ENCODE measurements at places on chromosomes 12 and 14.

DNA sequence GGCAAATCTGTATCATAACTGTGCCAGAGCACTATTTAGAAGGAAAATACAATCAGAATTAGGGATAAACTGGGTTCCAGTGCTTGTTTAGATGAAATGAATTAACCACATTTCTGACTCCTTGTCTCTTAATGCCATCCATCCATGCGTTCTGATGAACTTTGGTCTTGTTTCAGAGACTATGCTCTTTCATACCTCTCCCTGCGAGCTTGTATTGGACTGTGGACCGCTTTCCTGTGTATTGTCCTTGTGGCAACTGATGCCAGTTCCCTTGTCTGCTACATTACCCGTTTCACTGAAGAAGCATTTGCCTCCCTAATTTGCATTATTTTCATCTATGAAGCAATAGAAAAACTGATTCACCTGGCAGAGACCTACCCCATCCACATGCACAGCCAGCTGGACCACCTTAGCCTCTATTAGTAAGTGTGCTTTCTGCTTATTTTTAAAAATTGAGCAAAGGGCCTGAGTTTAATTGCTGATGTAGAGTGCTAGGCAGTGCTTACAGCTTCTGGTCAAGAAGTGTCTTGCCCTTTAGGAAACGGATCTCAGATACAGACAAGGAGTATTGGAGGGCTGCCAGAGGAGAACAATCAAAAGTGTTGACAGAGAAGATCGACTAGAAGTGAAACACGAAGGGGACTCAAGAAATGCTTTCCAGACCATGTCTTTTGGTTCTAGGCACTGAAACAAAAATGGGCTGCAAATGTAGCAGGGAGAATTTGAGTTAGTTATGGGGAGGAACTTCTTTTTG, 46.7 kb downstream of the SLC4A8 start:
- DNase-seq: no peak

- no peak for DNase-seq
These were observed 2.7 kb downstream of the ARID2 start for GRCh38 chr12:45732250-45732649.

DNA sequence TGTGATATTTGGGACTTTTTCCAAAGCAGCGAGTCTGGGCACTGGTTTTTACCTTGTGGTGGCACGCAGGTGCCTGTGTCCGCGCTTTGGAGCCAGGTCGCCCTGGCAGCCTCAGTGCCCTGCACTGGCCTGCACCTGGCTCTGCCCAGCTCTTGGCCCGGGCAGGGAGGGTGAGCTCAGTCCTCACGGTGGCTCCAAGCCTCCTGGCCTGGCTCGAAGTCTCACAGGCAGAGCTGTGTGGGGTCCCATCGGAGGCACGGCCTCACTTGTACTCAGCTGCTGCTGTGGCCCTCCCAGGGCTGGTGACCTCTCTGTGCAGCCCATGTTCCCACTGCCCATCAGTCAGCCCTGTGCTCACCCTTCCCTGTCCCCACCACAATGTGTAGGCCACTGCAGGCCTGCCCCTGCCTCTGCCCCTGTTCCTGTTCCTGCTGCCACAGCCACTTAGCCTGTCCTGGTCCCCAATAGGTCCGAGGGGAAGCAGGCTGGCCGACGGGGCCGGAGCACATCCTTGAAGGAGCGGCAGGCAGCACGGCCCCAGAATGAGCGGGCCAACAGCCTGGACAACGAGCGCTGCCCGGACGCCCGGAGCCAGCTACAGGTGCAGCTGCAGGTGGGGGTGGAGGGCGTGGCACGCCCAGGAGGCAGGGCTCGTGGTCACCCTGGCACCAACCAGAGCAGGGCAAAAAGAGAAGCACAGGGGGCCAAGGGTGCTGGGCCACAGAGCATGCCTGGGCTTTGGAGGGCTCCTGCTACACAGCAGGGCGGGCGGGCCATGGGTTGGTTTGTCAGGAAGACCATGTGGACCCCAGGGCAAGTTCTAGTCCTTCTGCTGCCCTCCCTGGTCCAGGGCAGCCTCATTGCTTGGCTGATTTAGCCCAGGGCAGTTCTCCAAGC, 16.6 kb upstream of the TEX22 start:
- DNase-seq: no peak

DNA sequence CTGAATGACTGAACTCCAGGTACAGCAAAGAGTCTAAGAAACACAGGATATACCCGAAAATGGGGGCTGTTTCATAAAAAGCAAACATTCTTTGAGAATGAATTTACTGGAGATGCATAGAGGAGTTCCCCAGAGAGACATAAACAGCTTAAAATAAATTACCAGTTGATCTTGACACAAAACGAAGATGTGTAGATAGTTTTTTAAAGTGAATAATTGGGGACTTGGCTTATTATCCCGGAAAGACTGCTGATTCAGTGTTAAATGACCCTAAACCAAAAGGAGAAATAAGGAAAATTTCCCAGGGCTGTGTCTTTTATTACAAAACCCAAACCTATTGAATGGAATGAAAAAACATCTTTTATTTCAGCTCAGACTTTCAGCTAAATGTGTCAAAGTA, 1052.8 kb upstream of the TMEM132C start:
- DNase-seq: no peak

DNA sequence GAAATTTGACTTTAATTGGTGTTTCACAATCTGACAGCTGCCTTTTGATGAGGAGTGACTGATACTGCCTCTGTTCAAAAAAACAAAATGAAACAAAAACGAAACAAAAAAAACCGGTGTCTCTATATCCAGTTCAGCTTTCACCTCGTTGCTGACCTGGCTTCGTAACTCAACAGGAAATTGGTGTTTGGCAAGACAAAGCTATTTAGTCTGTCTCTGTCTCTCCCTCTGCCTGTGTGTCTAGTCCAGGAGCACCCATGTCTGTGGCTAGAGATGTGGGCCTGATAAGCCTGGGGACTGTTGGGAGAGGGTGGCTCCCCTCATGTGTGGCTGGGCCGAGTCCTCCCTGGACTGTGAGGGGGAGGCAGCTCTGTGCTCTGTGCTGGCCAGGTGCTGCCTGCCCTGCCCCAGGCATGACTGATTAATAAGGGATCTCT, 11.3 kb downstream of the CACNA1C start:
- DNase-seq: no peak

DNA sequence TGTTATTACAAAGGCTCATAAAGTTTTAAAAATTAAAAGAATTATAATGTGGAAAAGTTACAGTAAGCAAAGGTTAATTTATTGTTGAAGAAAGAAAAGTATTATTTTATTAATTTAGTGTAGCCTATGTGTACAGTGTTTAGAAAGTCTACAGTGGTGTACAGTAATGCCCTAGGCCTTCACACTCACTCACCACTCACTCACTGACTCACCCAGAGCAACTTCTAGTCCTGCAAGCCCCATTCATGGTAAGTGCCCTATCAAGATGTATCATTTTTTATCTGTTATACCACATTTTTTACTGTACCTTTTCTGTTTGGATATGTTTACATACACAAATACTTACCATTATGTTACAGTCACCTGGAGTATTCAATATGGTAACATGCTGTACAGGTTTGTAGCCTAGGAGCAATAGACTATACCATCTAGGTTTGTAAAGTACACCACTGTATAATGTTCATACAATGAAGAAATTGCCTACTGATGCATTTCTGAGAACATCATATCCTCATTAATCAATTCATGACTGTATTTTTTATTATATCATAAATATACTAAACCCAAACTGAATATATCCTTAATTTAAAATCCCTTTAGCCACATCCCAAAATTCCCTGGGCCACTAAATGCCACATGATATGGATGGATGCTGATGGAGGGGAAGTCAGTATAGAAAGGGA, 43.6 kb upstream of the NID2 start:
- no peak for DNase-seq

- DNase-seq: no peak
These were observed 133.0 kb downstream of the KIF26A start for GRCh38 chr14:104271391-104271790.

DNA sequence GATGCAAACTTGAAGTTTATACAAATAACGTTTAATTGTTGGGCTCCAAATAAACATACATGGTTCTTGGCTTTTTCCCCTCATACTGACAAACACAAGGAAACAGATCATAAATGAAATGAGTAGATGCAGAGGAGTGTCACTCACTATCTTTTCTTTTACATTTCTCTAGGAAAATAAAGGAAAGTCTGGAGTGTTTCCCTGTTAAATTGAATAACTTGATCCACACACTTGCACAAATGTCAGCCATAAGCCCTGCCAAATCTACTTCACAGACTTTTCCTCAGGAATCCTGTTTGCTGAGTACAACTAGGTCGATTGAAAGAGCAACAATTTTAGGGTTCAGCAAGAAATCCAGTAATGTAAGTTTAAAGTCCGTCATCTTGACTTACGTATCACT, 175.3 kb downstream of the PLCZ1 start:
- no peak for DNase-seq

DNA sequence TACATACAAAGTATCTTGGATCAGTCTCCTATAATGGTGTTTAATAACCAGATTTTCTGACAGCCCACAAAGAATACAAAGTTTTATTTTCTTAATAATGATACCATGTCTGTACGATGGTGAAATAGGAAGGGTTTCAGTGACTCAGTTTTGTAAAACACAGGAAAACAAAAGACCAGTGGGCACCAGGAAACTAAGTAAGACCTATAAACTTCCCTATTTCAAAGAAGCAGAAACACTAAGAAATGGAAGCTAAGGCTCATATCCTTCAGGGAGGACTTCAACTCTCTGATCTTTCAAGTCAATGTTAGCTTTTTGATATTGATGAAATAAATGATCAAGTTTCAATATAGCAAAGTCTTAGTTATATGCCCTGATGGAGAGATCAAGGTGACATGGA, 196.0 kb downstream of the DUSP6 start:
- no peak for DNase-seq

DNA sequence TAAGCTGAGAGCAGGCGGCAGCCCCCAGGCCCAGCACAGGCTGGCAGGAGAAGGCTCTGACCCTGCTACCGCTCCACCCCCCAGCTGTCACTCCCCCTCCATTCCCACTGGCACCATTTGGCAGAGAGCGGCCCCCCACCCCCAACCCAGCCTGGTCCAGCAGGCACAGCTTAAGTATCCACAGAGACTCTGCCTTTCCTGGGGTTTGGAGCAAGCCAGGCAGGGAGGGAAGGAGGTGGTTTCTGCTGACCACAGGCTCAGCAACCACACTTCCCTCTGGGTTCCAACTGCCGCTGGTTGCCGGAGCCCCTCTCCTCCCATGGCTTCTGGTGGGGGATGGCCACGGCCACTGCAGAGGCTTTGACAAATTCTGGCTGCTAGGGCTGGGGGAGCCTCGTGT, 30.5 kb upstream of the CCND2 start:
- no peak for DNase-seq

DNA sequence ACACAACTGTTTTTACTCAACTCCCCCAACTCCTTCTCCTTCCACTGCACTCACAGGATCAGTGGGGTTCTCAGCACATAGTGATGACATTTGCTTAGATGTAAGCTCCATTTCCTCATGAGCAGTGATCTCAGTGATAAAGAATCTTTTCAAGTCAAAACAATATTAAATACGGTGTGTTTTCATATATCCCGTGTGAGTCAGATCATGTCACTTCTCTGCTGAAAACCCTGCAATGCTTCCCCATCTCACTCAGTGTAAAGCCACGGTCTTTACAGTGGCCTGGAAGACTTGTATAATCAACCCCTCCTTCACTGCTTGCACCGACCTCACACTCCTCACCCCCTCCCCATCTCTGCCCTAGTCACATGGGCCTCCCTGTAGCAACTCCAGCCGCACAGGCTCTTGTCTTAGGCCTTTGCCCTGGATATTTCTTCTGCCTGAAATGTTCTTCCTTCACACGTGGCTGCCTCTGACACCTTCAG, 149.7 kb upstream of the ARHGAP5 start:
- peak; percentile 84 for DNase-seq

GRCh38 chr12:43095669-43096280, 456.2 kb downstream of the ADAMTS20 start:
- no peak for DNase-seq

GRCh38 chr12:31308116-31308515, 17.8 kb downstream of the SINHCAF start:
- DNase-seq: no peak

GRCh38 chr14:67666750-67667449, 7.5 kb downstream of the VTI1B start:
- DNase-seq: no peak

- no peak for DNase-seq
These were observed 51.3 kb downstream of the LRCOL1 start for GRCh38 chr12:132558861-132559623.

DNA sequence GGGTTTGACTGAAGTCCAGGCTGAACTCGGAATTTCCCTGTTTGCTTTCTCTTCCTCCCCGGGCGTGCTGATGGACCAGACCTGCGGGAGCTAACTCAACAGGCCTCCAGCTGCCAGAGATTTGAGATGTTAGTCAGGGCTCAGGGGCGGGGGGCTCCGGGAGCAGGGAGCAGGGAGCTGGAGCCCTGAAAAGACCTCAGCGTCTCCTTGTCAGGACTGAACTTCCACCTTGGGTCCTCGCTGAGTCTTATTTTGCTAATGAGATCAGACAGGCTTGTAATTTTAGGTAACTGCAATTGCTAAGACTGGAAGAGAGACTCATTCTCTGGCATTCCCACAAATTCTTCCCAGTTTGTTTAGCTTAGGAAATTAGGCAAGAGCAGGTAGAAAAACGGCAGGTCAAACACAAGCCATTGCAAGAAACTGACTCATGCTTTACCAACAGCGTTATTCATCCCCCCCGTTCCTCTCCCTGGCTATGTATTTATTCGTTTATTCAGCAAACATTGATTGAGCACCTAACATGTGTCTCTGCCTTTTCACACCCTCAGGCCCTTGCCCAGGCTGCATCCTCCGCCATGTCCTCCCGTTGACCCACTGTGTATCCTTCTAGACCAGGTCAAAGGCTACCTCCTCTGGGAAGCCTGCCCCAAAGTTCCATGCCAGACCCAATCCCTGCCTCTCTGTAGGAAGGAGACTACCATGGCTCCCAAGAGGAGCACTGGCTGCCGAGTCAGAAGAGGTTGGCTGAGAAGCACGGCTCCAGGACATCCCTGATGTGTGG, 80.4 kb upstream of the DIO3 start:
- DNase-seq: no peak

- DNase-seq: no peak
These were observed 144.4 kb downstream of the CAND1 start for GRCh38 chr12:67413577-67413976.

GRCh38 chr12:118151755-118152154, 15.8 kb downstream of the PEBP1 start:
- DNase-seq: no peak

DNA sequence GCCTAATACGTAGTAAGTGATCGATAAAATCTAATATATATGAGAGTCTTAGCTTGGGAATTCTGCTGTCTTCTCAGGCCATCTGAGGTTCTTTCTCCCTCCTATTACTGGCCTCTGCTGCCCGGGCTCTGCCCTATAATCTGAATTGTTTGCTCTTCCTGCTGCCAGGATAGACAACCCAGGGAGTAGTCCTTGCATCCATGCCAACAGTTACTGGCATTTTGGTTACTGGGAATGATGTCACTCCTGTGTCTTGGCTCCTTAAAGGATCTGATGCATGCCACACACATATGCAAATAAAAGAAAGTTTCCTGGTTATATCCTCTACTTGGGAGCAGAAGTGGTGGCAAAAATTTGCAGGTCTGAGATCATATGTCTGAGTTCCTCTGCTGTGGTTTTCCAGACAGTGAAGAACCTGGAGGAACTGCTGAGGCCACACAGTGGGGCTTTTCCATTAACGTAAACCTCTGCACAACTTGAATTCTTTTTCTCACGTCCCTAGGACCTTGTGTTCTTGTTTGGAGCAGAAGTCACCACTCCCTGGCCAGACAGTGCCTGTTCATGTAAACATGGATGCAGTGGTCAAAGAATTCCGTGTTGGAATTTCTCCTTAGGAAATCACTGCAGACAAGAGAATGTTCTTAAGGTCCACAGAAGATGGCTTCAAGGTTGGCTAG, 320.6 kb upstream of the TBX3 start:
- DNase-seq: no peak

Data from GM04504 (cell line).